Fibroblast of the aortic adventitia (primary cell): ENCODE measurements at places on chromosomes 6 and 20. TPM values are rescaled to one million over a fixed set of nuclear protein-coding genes. Genes with fewer than 3 reads are reported as not detected.

Gene CLDN20
- not detected in 2 replicates for total RNA-seq

Gene FOXF2
- 0.25 and 8.1 TPM in 2 replicates for total RNA-seq

Gene RAET1E
- total RNA-seq = 0.63 TPM in 1 of 2 replicates, not detected in the other

Gene KCNQ2
- not detected in 2 replicates for total RNA-seq

Gene CPNE5
- 0.16 and 0.18 TPM in 2 replicates for total RNA-seq

Gene RIOK1
- 13.7 and 16.8 TPM in 2 replicates for total RNA-seq

Gene ID4
- 11.4 and 18.0 TPM in 2 replicates for total RNA-seq

Gene HCRTR2
- not detected in 2 replicates for total RNA-seq

Gene EMILIN3
- not detected in 2 replicates for total RNA-seq

Gene DDX27
- total RNA-seq = 29.3 and 42.8 TPM in 2 replicates

Gene MOG
- not detected in 2 replicates for total RNA-seq

Gene NR2E1
- total RNA-seq = not detected in 2 replicates

Gene PRPH2
- total RNA-seq = 0.72 and 1.3 TPM in 2 replicates

Gene ARMH2
- total RNA-seq = not detected in 2 replicates
